Kidney capillary endothelial cell (primary cell): ENCODE measurements at places on chromosomes 4 and X.

DNA sequence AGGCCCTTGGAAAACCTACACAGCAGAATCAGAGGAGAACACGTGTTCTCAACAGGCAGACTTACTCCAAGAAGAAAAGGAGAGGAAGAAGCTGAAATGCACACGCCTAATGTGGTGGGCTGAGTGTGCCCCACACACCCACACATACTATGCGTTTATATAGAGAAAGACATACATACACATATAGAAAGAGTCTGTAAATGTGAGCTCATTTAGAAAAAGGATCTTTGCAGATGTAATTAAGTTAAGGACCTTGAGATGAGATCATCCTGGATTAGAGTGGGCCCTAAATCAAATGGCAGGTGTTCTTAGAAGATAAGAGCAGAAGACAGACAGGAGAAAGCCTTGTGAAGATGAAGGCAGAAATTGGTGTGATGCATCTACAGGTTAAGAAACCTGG, 87.2 kb upstream of the KLF3 start:
- DNase-seq = no peak

DNA sequence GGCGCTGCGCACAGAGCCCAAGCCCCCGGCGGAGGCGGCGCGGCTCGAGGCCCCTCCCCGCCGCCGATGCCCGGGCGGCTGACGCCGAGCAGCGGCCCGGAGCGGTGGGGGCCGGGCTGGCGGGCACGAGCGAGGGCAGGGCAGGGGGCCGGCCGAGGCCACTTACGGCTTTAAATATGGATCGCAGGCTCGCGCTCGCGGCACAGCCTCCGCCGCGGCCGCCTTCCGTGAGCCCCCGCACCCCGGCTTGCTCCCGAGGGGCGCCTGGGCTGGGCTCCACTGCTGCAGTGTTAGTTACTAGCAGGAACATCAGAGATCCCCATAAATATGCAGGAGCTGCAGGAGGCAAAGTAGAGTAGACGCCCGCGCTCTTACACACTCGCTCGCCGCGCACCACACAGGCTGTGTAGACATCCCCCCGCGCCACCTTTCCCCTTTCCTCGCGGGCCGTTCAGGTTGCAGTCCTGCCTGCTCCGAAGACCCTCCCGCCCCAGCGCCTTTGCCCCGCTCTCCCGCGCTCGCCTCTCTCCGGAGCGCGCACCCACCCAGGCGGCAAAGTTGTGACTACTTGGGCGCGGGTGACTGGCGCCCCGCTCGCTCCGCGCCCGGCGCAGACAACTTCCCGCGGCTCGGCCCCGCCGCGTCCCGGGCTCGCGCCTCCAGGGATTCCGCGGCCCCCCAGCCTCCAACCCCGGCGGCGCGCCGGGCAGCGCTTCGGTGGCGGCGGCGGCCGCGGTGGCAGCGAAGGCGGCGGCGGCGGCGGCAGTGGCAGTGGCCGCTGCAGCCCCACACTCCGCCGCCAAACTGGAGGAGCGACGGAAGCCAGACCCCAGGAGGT, 152.0 kb upstream of the SLC4A4 start:
- DNase-seq = no peak

DNA sequence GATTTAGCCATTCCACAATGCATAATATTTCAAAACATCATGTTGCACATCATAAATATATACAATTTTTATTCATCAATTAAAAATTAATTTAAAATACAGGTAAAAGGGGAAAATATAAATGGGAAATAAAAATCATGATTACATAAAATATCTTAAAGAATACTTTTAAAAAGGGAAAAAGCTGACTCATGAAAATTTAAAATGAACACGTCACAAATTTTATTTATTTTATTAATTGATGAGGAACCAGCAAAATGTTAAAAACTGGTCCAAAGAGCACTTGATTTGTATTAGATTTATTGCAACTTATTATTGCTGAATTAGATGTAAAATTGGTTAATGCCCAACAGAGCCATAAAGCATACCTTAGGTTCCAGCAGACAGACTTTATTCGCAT, 78.5 kb upstream of the ANK2 start:
- no peak for DNase-seq

DNA sequence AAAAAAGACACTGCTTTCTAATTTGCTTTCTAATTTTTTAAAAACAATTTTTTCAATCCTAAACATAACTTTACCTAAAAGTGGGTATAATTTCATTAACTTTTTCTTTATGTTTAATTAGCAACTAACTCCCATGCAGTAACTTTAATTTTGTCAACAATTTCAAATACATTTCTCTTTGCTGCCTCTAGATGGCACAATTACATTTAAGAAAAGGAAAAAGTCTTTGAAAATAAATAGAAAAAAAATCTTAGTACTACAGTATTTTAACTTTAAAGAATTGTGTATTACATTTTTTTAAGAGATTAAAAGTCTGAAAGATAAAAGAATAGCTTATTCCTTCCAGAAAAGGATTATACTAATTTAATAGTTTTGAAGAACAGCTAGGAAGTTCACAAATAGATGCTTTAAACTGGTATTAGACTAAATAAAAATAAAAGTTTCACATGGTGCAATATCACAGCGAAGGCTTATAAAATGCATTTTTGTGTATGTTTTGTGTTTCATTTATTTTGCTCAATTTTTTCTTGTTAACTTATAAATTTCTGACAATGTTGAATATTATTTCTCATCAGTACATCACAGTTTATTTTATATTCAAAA, 105.1 kb downstream of the ADGRA3 start:
- peak; percentile 14 for DNase-seq

GRCh38 chr4:67393699-67394281, 151.5 kb downstream of the CENPC start:
- peak; percentile 30 for DNase-seq

GRCh38 chr4:48780865-48781214, 761 bp upstream of the FRYL start:
- DNase-seq = peak; percentile 40
